ENCODE measurements at places on chromosomes 5 and 9.

- no peak for DNase-seq
Measured at GRCh38 chr9:105836936-105837660, 142.8 kb downstream of the TMEM38B start.

- no peak for DNase-seq
Measured at GRCh38 chr9:114237781-114238180, 82.4 kb downstream of the COL27A1 start.

- peak; percentile 16 for DNase-seq
Measured at GRCh38 chr5:168916266-168916665, 337.1 kb upstream of the PANK3 start.

DNA sequence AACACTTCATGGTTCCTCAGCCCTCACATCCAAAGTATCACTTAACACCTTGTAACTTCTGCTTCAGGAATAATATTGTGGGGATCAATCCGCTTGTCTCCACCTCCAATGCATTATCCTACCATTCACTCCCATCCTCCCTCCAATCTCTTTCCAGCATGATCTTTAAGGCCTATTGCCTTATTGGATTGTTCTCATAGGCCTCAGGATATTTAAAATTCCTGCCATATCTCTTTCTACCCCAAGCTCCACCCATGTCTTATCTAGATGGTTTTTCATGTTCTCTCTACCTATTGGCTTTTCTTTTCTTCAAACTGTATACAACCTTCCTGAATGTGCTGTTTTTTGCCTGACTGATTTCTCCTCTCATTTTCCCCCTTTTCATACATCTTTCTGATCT lies 7.2 kb downstream of the KDM4C start:
- DNase-seq, result no peak

- peak; percentile 68 for DNase-seq
Measured at GRCh38 chr5:66595756-66596635, at the start of gene MAST4. TSS of gene MAST4 (plus strand) at chr5:66596393. CDS start at chr5:66596656, 263 bp downstream.

GRCh38 chr5:112706446-112707016 lies 31.2 kb upstream of the APC start:
- DNase-seq, result no peak

DNA sequence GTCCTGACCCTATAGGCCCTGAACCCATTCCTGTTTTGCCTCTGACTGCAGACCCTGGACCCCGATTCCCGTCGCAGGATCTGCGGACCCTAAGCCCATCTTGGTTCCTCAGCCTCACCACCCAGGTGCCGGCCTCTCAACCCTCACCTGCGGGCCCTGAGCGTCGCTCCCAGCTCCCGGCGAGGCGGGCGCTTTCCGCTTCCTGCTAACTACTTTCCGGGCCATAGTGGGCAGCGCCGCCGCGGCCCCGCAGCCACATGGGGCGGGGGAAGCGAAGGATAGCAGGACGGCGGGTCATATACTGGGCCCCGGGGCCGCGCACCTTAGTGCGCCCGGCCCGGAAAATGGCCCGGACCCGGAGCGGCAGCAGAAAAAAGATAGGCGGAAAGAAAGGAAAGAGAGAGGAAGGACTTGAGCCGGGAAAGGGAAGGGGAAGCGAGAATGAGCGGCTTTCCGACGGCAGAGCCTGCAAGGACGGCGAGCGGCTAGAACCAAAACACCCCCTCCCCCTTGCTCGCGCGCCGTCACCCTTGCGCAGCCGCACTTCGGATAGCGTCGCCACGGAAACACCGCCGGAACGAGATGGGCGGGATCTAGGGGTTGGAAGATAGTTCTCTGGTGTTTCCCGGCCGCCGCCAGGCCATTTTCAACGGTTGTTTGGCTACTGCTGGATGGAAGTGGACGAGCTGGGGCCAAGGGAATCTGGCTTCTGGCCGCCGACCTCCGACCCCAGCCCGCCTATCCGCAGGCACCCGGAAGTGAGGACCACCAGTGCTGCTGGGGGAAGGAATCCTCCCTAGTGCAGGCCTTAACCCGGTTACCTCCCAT lies at the start of gene DCAF12:
TSS of gene DCAF12 (minus strand) at position 492 of the 828 bp plus-strand sequence. CDS start at position 225, 267 bp downstream.
- DNase-seq, result peak; percentile 86

GRCh38 chr9:69324549-69325401 lies at the start of gene ENTREP1:
TSS of gene ENTREP1 (plus strand) at chr9:69325215. CDS start at chr9:69325310, 95 bp downstream.
- peak; percentile 70 for DNase-seq

- peak; percentile 67 for DNase-seq
Measured at GRCh38 chr5:151663617-151664293, 23.0 kb downstream of the SPARC start.

- no peak for DNase-seq
Measured at GRCh38 chr5:84113246-84114105, 271.2 kb downstream of the EDIL3 start.

GRCh38 chr9:114494776-114495569 lies 10.3 kb downstream of the WHRN start:
- DNase-seq, result no peak

DNA sequence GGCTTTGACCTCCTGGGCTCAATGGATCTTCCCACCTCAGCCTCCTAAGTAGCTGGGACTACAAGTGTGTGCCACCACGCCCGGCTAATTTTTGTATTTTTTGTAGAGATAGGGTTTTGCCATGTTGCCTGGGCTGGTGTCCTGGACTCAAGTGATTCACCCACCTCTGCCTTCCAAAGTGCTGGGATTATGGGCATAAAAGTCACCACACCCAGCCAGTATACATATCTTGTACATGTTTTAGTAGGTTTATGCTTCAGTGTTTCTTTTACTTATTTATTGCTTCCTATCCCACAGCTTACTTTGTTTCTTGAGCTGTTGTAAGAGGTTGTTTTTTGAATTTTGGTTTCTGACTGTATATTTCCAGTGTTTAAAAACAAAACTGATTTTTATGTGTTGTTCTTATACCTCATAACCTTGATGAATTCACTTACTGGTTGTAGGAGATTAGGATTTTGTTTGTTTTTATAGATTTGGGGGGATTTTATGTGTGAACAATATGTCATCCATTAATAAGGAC lies 12.9 kb downstream of the FBXW5 start:
- DNase-seq, result no peak

- no peak for DNase-seq
Measured at GRCh38 chr5:149546974-149547373, 4.3 kb downstream of the CSNK1A1 start.

DNA sequence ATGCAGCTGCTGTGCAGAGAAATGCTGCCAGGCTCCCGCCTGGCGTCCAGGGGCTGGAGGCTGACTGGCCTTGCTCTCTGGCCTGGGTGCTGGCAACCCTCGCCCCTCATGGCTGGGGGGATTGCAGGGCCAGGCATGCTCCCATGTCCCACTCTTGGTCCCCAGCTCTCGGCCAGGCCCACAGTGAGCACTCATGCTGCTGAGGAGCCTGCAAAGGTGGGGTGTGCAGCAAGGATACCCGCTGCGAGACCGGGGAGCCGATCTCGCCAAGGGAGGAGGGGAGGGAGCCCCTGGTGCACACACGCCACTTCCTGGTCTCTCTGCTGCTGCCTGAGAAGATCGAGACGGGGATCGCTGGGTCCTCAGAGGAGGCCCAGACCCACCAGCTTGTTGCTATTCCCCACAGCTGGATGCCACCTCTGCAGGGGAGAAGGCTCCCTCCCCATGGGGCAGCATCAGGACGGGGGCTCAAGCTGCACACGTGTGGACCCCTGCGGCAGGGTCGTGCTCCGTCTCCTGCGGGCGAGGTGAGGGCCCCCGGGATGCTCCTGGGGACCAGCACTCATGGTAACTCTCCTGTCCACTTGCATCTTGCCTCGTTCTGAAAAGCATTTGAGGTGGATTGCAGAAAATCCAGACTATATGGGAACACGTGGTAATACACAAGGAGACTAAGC lies 14.3 kb upstream of the CACFD1 start:
- no peak for DNase-seq

GRCh38 chr9:84838879-84839278 lies 169.3 kb downstream of the NTRK2 start:
- no peak for DNase-seq

DNA sequence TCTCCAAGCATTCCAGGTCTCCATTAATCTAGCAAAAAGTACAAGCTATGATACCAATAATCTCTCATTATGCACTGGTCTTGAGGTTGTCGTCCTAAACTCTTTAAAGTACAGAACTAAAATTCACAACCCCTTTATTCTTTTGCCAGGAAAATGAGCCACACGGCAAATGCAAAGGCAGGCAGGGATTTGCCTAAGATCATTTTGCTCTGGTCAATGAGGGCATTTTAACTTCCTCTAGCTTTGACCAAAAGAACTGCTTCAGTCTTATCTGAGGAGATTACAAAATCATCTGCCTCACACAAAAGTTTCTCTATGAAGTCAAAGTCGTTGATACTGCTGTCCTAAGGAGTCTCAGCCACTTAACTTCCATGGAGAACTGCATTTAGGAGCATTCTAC lies 51.8 kb downstream of the EPB41L4B start:
- DNase-seq, result no peak

GRCh38 chr5:1002271-1002546 lies 6.4 kb upstream of the NKD2 start:
- no peak for DNase-seq

DNA sequence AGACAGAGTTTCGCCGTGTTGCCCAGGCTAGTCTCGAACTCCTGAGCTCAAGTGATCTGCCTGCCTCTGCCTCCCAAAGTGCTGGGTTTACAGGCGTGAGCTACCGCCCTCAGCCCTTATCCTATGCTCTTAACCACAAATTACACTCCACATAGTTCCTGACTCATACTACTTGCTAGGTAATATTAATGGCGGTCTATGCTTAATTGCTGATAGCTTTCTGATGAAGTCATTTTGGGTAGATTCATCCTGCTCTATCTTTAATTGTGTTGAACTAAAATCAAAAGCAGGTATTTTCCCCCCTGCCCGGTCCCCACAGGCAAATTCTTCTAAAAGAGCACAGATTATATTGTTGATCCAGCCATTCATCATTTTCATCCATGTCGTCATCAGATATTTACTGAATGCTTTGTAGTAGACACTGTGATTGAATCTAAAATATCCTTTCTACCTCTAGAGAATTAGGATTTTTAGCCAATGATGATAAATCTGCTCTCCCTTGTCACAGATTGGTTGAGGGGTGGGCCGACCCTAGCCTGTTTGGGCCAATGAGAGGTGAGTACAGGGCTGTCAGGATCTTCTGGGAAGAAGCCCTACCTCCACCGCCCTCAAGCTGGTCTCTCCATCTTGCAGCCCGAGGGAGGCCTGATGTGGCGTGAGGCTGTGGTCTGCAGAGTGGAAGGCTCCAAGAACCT lies 144.8 kb downstream of the NR3C1 start:
- no peak for DNase-seq

DNA sequence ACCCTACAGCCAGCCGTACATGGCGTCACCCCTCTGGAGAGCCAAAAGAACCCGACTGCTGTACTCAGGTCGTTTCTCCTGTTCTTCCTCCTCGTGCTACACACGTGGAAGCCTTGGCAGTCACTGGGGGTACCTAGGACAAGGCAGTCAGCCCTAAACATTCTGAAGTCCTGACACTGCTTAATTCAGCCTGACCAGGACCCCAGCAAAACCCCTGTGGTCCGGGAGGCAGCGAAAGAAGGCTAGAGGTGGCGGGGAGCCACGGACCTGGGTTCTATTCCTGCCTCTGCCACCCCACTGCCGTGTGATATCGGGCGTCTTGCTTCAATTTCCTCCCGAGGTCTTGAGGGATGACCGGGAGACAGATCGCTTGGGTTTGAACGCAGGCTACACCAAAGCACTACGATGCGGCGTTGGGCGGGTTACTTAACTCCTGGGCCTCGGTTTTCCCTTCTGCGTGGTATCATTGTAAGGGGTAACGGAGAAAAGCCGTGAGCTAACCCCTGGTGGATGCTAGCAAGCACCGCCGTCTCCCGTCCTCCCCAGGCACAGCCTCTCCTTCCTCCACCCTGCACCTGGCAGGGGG lies 429 bp upstream of the ARL10 start:
- DNase-seq, result no peak

DNA sequence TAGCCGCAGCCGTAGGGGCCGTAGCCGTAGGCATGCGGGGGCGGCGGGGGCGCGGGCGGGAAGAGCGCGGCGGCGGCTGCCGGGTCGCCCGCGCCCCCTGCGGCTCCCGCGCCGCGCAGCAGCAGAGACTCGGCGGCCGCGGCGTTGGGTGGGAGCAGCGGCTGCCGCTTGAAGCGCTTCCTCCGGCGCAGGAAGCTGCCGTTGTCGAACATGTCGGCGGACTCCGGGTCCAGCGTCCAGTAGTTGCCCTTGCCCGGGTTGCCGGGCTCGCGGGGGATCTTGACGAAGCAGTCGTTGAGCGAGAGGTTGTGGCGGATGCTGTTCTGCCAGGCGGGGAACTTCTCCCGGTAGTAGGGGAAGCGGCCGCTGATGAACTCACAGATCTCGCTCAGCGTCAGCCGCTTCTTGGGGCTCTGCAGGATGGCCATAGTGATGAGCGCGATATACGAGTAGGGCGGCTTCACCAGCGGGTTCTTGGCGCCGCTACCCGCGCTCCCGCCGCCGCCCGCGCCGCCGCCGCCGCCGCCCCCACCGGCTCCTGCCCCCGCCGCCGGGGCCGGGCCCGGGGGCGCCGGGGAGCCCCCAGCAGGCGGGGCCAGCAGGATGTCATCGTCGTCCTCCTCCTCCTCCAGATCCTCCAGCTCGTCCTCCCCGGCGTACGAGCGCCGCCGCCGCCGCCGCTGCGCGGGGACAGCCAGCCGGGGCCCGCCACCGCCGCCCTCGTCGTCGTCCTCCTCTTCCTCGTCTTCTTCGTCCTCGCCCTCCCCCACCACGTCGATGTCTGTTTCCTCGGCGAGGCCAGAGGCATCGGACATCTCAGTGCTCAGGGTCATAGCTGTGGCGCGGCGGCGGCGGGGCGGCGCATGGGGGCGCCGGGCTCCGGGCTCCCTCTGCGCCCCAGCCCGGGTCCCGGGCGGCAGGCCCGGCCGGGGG lies 781 bp downstream of the FOXD1 start:
- no peak for DNase-seq

- no peak for DNase-seq
Measured at GRCh38 chr9:29001006-29001405, 1427.7 kb upstream of the C9orf72 start.

GRCh38 chr9:83508067-83508466 lies 30.1 kb downstream of the FRMD3 start:
- no peak for DNase-seq

DNA sequence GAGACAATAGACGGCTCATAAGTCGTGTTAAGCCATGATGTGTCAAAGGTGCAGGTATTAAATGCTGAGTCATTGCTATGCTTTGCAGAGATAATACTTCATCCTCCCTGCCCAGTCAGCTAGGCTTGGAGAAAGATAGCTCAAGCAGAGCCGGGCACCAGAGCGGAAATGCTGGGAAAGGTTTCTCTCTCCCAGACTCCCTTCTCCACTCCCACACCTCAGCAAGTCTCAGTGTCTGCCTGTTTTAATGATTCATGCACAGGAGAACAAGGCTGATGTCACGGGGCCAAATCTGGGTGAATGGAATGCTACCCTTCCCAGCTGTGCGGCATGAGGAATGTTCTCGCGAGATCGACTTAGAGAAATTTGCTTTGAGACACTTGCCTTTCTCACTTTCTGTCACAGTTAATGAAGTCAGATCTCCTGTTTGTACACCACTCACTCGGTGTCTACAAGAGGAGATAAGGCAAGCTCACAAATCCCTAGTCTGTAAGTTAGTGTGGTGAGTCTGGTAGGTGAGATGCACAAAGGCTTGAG lies 204.4 kb downstream of the EFNA5 start:
- no peak for DNase-seq

- no peak for DNase-seq
Measured at GRCh38 chr5:108786806-108787483, 39.2 kb downstream of the FER start.

All from gastrocnemius medialis (tissue), 4 donors.